SW 1271 (cell line): ENCODE measurements at places on chromosomes 16 and 17.

- DNase-seq, result no peak
Observed at GRCh38 chr17:28514561-28515002, 8.4 kb downstream of the FOXN1 start.

DNA sequence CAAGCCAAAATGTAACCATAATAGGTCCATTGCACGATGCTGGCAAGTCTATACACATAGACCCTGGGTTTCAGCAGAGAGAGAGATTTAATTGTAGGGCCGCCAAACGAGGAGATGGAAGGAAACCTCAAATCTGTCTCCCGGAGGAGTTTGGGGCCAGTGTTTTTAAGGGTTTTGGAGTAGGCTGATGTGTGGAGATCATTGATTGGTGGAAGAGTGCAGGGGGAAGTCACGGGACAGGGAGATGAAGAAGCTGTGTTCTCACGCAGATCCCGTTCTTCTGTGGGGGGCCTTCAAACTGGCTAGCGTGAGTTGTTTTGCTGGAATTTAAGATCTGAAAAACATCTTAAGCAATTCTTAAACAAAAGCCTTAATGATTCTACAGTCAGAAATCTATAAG is 84.8 kb downstream of the KATNIP start:
- DNase-seq, result no peak

DNA sequence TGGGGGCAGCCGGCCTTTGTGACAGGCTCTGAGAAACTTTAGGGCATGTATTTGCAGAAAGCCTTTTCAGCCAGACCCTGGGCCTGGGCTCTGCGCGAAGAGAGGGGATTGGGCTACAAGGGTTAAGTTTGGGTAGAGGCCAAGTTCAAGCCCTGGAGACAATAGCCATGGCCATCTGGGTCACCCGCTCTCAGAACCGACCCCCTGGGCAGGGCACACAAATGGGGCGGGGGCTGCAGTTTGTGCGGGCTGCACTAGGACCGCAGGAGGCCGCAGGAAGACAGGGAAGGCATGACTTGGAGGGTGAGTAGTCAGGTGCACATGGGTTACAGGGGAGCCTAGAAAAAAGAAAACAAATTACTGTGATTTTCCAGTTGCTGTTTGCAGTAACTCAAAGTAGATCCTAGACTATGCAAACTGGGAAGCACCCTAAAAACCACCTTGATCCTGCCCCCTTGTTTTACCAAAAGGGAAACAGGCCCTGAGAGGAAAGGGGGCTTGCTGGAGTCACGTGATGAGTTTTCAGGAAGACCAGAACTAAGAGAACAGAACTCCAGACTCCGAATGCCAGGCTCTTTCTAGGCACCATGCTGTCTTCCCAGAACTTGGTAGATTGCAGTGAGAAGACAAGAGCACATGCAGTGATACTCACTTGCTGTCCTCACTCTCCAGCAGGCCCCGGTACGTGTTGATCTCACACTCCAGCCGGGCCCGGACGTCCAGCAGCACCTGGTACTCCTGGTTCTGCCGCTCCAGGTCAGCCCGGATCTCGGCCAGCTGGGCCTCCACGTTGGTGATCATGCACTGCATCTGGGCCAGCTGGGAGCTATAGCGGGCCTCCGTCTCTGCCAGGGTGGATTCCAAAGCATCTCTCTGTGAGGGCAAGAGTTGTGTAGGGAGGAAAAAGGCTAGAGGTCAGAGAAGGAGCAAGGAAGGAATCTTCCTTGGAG is 3.8 kb downstream of the KRT35 start:
- DNase-seq, result no peak

DNA sequence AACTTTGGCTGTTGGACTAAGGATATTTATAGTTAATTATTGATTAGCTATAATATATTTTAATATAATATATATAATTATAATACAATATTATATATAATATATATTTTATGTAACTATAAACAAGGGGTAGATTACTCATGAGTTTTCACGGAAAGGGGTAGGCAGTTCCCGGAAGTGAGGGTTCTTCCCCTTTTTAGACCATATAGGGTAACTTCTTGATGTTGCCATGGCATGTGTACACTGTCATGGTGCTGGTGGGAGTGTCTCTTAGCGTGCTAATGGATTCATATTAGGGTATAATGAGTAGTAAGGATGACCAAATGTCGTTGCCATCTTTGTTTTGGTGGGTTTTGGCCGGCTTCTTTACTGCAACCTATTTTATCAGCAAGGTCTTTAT is 315.6 kb downstream of the WWOX start:
- DNase-seq, result no peak

- DNase-seq, result no peak
Observed at GRCh38 chr17:68296217-68297191, 5.2 kb downstream of the ARSG start.

GRCh38 chr16:52535076-52535475 is 11.9 kb downstream of the TOX3 start:
- no peak for DNase-seq

GRCh38 chr16:85083051-85083639 is 29.1 kb downstream of the CIBAR2 start:
- DNase-seq, result no peak

- DNase-seq, result no peak
Observed at GRCh38 chr17:43536236-43536992, 9.7 kb downstream of the ETV4 start.

DNA sequence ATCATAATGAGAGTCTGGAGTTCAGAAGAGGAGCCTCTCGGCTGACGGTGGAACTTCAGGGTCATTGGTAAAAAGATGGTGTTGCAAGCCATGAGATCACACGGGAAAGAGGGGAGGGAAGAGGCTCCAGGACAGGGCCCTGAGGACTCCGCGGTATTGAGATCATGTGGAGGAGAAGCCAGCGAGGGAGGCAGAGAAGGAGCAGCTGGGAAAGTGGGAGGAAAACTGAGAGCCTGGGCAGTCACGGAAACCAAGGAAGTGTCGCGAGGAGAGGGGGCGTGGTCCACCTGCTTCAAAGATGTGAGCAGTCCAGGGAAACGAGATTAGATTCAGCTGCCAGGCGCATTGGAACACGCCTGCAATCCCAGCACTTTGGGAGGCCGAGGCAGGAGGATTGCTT is 27.7 kb upstream of the SBK1 start:
- no peak for DNase-seq

DNA sequence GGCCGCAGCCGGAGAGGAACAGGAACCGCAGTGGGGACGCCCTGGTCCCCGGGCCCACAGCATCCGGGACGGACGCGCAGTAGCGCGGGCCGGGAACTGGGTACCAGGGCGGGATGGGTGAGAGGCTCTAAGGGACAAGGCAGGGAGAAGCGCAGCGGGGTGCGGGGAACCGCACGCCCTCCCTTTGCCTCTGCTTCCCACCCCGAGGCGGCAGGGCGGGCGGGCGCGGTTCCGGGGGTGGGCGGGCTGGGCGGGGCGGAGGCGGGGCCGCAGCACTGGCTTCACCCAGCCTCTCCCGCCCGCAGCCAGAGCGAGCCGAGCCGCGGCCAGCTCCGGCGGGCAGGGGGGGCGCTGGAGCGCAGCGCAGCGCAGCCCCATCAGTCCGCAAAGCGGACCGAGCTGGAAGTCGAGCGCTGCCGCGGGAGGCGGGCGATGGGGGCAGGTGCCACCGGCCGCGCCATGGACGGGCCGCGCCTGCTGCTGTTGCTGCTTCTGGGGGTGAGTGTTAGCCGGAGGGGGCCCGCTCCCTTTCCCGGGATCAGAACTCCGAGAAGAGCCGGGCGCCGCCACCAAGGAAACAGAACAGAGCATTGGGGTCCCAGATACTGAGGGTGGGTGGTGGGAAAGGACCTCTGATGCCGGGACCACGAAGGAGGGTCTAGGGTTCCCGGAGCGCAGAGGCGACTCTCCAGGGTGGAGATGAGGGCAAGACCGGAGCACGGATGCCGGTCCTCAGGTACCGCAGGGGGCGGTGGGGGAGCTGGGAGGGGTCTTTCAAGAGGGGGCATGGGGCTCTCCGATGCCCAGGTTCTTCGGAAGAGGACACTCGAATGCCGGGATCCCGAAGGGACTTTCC is at the start of gene NGFR:
Gene NGFR, plus strand, starts transcription at position 308 of the 856 bp plus-strand sequence. Its CDS starts 125 bp downstream, at position 433.
- DNase-seq, result peak; percentile 31

- DNase-seq, result no peak
Observed at GRCh38 chr16:4113358-4114256, 2.6 kb downstream of the ADCY9 start.

- no peak for DNase-seq
Observed at GRCh38 chr17:52138350-52138749, 20.2 kb downstream of the CA10 start.
